ENCODE measurements at places on chromosomes 2 and 18.

- DNase-seq: no peak
Measured at GRCh38 chr2:172273910-172274571, 153.3 kb upstream of the ITGA6 start.

GRCh38 chr2:238130111-238130695, 8.3 kb upstream of the KLHL30 start:
- no peak for DNase-seq

GRCh38 chr18:74242438-74243096, 49.2 kb downstream of the CYB5A start:
- peak; percentile 59 for DNase-seq

- DNase-seq: no peak
Measured at GRCh38 chr2:28588292-28588670, 92.4 kb downstream of the PLB1 start.

DNA sequence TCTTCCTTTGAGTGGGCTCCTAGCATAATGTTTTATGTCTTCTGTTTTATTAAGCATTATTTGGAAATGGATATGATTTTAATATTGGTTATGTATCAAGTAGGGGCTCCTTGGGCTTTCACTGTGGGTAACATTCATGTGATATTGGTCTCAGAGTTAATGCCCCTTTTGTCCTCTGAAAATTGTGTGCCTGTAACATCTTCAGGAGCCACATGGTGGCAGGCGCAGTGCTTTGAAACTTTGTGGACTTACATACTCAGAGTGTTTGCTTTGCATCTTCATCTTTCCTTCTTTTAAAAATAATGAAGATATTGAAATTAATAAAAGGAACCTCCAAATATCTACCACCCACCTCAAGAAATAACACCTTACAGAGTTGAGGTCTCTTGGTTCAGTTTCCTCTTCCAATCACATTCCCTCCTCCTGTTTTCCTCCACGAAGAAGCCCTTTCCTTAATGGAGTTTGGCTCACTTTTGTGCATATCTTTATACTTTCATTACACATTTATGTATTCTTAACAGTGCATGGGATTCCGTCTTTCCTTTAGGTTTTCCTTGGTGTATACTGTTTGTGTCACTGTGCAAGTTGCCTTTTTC, 73.5 kb downstream of the LIMS1 start:
- DNase-seq: peak; percentile 57

DNA sequence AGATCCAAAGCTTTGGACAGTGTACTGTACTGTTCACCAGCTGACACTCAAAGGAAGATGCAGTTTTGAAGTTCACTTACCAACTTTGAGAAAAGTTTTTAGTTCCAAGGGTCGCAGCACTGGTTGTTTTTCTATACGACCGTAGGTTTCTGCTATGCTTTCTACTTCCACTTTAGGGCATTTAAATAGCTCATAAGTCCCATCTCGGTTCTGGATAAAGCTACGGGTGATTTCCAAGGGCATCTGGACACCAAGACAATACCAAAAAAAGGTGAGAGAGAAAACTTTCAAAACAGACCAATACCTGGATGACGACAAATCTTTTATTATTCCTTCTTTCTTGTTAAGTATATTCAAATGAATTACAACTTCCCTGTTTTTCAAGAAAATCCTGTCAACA, 30.3 kb downstream of the C2orf42 start:
- no peak for DNase-seq

DNA sequence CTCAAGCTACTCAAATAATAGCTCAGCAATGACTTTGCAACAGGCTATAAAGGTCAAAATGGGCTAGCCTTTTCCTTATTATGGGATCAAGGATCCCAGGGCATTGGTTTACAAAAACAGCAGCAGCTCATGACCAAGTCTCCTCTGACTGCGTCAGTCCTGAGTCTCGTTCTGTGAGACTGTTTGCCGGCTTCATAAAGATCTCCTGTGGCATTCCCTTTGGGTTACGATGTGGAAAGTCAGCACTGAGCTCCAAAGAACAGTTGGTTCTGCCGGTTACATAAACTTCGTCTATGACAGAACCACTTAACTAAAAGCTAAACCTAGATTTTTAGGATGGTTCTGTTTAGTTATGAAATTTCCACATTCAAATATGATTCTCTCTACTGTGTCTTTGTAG, 674.9 kb downstream of the ZEB2 start:
- no peak for DNase-seq

DNA sequence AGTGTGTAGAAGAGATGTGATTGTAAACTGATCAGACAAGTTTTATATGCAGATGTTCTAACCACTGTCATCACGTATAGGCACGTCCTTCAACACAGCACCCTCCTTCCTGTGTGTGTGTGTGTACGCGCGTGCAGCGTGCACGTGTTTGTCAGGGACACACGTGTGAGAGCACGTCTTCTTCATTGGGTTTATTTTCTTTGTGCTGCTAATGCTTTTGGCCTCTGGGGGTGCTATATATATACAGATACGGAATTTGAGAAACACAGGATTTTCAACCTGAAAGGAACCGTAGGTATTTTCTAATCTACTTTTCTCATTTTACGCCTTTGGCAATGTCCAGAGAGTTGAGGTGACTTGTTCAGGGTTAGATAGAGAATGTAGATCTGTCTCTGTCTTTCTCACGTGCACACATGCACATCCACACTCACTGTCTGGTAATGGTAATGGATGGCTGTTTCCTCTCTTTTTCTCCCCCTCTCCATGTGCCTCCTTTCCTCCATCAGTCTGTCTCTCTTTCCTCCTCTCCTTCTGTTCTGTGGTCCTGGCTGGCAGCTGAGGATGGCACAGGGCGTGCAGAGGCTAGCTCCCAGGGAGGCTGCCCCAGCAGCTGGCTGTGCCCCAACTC, 13.4 kb upstream of the CELF4 start:
- DNase-seq: peak; percentile 1

GRCh38 chr2:214830794-214831346, 21.4 kb upstream of the BARD1 start:
- peak; percentile 32 for DNase-seq

DNA sequence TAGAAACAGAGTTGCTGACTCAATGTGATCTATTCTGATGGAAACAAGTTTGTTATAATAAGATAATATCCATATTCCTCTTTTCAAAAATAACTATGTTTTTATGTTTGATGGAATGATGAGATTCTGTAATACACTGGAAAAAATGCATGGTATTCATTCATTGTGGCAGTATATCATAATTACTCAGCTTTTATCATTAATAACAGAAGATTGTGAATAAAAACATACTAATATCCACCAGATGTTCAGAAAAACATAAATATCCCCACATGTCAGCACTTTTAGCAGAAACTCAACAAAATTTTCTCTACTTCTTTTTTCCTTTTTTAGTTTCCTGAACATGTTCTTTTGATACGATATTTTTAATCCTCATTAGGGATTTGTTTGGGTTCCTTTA, 130.9 kb upstream of the CAVIN2 start:
- DNase-seq: no peak

DNA sequence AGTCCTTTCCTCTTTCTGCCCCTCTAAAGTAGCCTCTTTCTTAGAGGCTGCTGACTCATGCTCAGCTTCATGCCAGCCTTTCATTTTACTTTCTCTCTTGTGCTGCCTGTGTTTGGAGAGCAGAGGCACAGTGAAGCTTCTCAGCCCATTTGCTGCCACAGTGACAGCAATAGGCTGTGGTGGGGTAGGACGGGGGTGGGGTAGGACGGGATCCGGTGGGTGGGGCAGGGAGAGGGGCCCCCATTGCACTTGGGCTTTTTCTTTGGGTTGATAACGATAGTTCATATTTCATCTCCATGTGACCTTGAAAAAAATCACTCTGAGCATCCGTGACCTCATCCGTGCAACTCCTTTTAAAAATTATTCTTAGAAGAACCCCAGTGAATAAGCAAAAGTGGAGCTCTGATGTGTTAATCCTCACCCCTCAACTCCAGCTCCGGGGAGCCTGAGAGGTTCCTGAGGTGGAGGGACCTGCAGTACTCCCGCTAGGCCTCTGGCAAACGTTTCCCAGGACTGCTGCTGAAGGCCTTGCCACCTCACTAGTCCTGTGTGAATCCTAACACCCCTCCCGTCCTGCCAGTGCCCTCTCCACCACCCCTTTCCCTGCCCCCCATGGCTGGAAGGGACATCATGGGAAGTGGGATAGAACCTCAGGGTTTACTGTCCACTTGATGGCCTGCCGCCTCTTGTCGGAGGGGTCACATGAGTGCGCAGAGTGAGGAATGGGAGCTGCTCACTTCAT, 70.8 kb downstream of the INPP4A start:
- DNase-seq: no peak

DNA sequence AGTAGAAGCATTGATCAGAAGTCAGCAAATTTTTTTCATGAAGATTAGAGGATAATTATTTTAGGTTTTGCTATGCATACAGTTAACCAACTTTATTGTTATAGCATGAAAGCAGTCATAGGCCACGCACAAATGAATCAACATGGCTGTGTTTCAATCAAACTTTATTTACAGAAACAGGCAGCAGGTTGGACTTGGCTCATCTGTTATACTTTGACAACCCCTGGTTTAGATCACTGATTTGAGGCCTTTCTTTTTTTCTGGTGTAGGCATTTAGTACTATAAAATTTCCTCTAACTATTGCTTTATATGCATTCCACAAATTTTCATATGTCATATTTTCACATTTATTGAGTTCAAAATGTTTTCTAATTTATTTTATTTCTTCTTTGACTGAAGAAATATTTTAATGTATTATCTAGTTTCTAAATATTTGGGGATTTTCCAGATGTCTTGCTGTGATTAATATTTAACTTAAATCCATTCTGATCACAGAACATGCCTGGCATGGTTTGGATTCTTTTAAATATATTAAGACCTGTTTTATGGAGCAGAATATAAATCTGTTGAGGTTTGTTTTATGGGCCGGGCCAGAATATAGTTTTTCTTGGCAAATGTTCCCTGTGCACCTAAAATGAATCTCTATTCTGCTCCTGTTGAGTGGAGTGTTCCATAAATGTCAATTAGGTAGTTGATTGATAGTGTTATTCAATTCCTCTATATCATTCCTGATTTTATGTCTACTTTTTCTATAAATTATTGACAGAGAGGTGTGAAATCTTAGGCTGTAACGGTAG, 116.3 kb upstream of the KLHL29 start:
- no peak for DNase-seq

GRCh38 chr18:63311118-63312018, 8.2 kb downstream of the BCL2 start:
- no peak for DNase-seq

DNA sequence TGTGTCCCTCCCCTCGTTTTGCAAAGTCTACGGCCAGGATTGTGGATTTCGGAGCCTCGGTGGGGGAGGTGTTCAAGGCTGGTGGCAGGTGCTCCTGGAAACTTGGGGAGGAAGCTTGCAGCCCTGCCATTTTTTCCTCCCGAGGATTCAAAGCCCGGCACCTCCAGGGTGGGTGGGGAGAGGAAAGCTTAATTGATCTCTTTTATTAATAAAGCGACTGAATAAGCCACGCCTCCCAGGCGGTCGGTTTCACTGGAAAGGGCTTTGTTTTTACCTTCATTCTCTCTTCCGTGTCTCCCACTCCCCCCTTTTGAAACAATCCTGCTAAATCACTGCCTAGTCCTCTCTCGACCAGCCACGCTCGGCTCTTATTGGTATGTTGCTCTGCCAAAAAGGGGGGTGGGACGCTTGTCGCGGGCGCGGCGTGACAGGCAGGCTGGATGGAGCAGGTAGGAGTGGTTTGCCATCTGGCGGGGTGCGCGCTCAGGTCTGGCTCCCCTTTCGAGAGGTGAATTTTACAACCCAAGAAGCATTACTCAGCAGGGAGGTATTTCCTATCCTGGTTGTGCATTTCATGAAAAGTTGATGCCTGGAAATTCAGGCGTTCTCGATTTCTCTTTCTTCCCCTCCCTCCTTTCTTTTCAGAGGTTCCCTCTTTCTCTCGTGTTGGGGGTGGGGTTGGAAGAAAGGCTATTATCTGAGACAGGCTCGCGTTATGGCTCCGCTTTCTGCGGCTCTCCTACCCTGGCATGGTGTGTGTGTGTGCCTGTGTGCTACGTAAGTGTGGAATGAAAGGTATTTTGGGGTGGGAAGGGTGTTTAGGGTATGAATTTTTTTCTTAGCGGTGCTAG, 1.4 kb downstream of the NEDD4L start:
- DNase-seq: peak; percentile 86

- DNase-seq: no peak
Measured at GRCh38 chr2:1593371-1594122, 150.8 kb downstream of the PXDN start.

GRCh38 chr2:127067620-127068350, 39.2 kb downstream of the BIN1 start:
- DNase-seq: peak; percentile 82

GRCh38 chr2:64354857-64355680, 98.9 kb upstream of the LGALSL start:
- no peak for DNase-seq

- DNase-seq: no peak
Measured at GRCh38 chr2:200300638-200301314, 5.7 kb upstream of the SPATS2L start.

All from small intestine (tissue), 16 donors.